NCI-H2171 treated with DMSO at 0.1 percent for 48 hours (cell line): ENCODE measurements at places on chromosomes 12 and 14.
A peak's percentile ranks its signal among the peaks of the same experiment; 100 is the strongest.

DNA sequence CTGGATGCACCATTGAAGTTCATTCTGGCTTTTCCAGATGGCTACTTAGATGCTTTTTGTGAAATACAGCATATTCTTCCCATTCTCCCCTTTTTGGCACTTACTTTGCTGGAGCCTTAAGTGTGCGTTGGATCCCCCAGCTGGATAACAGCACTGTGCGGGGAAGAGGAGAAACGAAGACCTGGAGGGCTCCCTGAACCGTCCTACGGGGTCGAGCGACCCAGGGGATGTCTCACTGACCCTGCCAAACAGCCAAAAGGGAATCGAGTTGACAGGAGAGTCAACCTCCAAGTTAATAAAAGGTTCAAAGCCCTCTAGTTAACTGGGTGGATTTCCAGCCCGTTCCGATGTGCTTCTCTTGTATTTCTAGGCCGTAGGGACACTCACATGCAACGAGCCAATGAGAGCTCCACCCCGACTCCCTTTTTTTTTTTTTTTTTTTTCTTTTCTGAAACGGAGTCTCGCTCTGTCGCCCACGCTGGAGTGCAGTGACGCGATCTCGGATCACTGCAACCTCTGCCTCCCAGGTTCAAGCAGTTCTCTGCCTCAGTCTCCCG is 1.0 kb upstream of the CAMKK2 start:
- DNase-seq = peak; percentile 74

DNA sequence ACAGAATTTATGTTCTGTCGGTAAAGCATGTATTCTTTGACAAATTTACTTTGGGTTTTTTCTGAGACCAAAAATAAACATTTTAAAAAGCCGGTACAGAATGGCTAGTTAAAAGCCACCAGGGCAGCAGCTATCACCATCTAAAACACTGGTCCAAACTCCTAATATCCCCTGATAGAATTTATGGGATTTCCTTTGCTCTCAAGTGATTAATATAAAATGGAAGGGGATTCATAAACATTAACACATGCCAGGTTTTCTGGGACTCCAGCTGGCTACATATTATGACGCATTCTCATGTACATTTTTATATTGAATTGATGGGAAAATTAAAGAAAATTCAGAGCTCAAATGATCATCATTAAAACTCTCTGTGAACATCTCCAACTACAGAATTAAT is 640.8 kb downstream of the C12orf50 start:
- DNase-seq = no peak

- no peak for DNase-seq
Measured at GRCh38 chr14:30767624-30768023, 106.7 kb upstream of the COCH start.

DNA sequence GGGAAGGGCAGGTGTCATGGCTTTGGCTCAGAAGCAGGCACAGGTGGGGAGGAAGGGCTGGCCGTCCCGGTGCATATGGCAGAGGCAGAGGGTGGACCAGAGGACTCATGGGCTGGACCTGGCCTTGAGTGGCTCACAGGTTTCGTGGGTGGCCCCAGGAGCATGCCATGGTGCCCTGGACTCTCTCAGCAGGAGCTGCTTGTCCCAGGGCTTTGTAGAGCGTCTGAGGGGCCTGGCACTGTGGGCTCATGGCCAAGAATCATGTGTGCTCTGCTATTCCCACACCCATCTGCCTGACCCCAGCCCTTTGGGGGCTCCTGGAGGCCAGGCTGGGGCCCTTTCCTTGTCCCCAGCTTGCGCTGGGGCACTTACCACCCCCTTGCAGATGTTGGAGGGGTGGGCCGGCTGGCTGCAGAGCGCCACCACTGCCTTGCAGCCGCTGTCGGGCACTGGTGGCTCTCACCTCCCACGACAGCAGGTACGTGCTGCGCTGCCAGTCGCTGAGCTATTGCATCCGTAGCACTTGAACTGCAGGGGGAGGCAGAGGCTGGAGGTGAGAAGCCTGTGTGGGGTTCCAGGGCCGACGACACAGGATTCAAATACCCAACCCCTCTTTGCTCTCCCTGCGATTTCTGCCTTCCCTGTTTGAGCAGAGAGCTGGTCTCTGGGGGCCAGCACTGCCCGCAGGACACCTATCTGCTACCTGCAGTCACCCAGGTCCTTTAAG is 187.4 kb upstream of the PRMT8 start:
- peak; percentile 91 for DNase-seq

GRCh38 chr14:103160321-103161053 is 37.2 kb downstream of the TNFAIP2 start:
- DNase-seq = no peak

GRCh38 chr12:106994579-106995220 is 7.8 kb upstream of the MTERF2 start:
- DNase-seq = no peak

GRCh38 chr12:27549236-27549800 is 25.3 kb downstream of the PPFIBP1 start:
- DNase-seq = no peak

GRCh38 chr12:56107242-56107641 is 2.9 kb downstream of the PA2G4 start:
- no peak for DNase-seq

- peak; percentile 16 for DNase-seq
Measured at GRCh38 chr14:37890095-37890494, 294.7 kb downstream of the TTC6 start.

DNA sequence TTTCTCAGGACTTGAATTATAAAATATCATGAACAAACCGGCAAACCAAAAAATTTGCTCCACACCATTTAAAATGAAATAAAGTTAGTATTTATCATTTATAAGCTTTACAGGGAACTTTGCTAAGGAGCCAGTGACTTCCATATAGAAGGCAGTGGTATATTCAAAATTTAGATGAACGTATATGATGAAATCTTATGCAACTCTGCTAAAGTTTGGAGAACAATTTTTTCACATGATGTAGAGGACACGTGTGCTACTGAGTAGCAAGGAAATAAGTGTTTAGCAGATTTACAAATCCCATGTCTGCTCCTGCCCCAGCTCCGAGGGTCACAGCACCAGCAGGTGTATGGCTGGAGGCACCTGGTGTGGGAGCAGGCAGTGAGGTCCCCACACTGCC is 70.8 kb upstream of the IFNG-AS1 start:
- no peak for DNase-seq

- DNase-seq = no peak
Measured at GRCh38 chr12:77273898-77274297, 208.5 kb upstream of the E2F7 start.

DNA sequence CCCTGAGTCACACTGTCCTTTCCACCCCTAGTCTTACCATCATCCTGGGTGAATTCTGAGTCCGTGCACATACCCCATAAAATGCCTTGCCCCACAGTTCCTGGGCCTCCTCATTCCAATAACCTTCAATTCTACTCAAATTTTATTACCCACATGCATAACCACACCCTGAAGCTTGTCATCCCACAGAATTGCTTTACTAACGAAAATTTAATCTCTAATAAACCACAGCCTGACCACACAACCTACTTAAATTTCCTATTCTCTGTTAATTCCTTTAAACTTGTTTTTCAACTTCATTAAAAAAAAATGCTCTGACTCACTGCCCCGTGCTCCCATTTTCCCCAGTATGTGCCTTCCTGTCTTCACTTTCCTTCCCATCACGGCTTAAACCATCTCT is 205.9 kb downstream of the PHLDA1 start:
- DNase-seq = no peak

DNA sequence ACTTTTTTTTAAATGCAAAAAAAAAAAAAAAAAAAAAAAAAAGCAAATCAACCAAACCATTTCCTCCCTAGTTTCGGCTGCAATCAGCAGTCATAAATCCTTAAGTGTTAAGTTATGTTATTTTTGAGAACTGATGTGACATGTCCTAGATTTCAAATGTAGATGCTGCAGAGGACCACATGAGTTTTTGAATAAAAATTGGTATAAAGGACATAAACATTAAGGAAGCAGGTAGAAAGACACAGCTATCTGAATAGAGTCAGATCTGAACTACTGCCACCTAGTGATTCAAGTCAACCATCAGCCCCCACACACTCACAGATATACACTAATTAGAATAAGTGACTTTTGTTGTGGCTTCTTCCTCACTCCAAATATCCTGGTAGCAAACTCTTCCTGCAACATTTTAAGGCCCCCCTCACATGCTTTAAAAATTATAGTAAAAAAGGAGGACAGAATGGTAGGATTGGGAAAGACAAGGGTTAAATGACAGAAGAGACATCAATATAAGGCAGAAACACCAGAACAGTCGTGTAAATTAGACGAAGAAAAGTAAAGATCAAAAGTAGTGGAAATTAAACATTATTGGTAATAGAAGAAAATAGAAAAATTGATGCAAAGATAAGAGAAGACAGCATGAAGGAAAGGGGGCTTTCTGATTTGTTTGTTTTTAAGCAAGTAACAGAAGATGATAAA is 394.5 kb upstream of the ATP2B1 start:
- DNase-seq = peak; percentile 25

GRCh38 chr12:21831791-21832344 is 57.4 kb upstream of the KCNJ8 start:
- DNase-seq = no peak

DNA sequence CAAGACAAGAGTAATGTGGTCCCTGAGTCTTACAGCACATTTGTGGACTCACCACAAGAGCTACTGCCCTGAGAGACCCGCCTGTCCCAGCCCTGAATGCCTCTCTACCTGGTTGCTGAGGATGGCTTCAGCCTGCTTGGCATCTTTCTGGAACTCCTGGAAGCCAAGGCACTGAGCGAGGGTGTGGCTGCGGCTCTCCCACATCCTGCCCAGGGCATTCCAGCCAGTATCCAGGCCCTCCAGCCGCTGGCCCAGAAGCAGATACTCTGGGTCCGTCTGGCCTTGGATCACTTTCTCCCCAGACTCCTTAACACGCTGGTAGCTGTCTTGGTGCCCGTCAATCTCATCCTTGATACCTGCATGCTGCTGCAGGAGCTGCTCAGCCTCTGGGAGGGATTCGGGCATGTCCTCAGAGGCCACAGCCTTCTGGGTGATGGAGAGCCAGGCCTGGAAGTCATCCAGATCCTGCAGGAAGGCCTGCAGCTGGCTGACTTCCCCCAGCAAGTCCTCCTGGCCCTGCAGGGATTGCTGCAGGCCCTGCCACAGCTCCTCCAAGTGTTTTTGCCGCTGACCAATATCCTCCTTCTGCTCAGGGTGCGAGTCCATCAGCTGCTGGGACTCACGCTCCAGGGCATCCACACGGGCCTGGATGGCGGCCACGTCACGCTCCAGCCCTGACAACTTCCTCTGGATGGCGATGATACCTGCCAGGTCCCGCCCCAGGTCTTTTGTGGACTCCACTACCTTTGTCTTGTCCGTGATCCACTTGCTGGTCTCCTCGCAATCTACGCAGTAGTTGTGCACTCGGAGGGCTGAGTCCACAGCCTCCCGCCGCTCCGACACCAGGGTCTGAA is 82.3 kb downstream of the PLEKHG3 start:
- DNase-seq = no peak

DNA sequence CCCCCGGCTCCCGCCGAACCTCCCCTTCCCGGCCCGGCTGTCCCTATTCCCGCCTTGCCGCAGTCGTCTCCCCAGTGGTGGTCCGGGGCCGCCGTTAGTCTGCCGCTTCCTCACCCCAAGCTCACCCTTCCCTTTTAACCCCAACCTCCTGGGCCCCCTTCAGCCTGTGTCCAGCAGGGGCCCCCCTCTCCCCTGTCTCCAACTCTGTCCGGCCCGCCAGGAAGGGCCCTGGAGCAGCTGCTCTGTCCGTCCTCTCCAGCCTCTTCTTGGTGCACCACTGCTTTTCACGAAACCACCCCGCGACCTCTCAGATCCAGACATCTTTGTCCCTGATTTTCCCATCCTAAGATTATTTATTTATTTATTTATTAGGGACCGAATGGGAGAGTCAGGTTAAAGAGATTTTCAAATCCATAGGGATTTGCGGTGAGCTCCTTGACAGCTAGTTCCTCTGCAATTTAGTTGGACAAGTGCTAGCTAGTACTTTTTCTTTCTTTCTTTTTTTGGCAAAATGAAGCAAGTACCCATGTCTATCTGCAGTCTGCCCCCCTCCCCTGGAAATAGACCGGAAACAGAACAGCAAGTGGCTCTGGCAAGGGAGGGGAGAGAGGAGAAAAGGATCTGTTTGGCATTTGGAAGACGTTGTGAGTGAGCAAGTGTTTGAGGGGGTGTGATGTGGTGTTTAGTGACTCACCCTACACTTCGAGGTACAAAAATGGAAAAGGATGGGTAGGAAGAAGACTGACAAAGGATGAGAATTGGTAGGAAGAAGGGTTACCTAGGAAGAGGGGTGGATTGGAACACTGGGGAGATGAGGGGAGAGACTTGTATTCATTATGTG is 632 bp downstream of the UBR7 start:
- peak; percentile 79 for DNase-seq

GRCh38 chr14:55864890-55865655 is 253.1 kb upstream of the PELI2 start:
- DNase-seq = no peak

DNA sequence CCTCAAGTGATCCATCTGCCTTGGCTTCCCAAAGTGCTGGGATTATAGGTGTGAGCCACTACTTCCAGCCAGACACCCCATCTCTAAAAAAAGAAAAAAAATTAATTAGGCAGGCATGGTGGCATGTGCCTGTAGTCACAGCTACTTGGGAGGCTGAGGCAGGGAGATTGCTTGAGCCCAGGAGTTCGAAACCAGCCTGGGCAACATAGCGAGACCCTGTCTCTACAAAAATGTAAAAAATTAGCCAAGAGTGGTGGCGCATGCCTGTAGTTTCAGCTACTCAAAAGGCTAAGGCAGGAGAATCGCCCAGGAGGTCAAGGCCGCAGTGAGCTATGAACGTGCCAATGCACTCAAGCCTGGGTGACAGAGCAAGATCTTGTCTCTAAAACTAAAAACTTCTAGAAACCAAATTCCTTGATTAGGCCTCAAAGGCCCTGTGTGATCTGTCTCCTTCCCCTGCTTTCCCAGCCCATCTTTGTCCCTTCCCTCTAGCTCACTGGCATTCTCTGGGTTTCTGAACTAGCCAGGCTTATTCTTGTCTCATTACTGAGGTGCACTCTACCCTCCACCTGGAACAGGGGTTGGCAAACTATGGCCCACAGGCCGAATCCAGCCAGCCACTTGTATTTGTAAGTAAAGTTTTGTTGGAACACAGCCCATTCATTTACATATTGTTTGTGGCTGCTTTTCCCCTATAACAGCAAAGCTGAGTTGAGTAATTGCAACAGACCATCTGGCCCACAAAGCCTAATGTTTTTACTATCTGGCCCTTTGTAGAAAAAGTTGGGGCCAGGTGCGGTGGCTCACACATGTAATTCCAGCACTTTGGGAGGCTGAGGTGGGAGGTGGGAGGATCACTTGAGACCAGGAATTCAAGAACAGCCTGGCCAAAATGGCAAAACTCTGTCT is 17.2 kb upstream of the TPCN1 start:
- peak; percentile 56 for DNase-seq

- DNase-seq = peak; percentile 29
Measured at GRCh38 chr12:67042697-67043131, 226.4 kb upstream of the CAND1 start.

DNA sequence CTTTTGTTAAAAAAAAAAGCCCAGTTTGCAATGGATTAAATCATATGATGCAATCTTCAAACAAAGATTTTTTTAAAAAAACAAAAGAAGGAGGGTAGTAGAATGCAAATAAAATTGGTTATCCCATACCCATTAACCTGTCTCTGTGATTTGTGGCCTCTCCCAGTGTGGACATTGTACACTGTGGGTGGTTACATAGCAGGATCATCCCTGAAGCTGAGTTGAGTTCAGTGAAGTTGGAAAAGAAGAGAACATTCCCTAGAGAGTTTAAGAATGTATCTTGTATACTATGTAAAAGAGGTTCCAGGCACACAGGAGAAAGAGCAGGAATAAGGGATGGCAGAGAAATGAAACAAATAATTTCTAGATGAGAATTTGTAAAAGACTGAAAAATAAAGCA is 142.4 kb upstream of the SLC16A7 start:
- no peak for DNase-seq
